ENCODE measurements at places on chromosomes 7 and 10.
A peak's percentile ranks its signal among the peaks of the same experiment; 100 is the strongest.

GRCh38 chr7:151745706-151746105, 131.2 kb downstream of the PRKAG2 start:
- no peak for DNase-seq

DNA sequence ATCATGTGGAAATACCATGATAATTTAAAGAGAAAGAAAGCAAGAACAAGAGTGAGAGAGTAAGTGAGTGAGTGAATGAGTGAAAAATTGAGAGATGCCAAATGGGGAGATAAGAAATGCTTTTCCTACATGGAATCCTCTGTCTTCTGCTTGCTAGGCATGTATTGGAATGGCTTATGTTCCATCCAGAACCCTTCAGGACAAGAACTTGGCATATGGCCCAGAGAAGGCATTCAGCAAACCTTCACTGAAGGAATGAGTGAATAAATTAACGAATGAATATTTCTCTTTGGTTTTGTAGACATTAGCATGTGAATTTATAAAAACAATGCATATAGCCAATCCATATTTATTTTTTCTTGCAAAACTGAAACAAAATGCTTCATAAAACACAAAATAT, 162.2 kb downstream of the LRRTM3 start:
- no peak for DNase-seq

- no peak for DNase-seq
Measured at GRCh38 chr10:30973737-30974136, 57.9 kb downstream of the ZNF438 start.

- DNase-seq: peak; percentile 95
Measured at GRCh38 chr7:1065585-1066241, 21.4 kb downstream of the GPR146 start.

- no peak for DNase-seq
Measured at GRCh38 chr7:113768387-113768786, 150.4 kb downstream of the PPP1R3A start.

GRCh38 chr10:115953968-115954367, 319.0 kb downstream of the GFRA1 start:
- DNase-seq: no peak

All from A549 (cell line).